ENCODE measurements at places on chromosomes 3 and 15.

DNA sequence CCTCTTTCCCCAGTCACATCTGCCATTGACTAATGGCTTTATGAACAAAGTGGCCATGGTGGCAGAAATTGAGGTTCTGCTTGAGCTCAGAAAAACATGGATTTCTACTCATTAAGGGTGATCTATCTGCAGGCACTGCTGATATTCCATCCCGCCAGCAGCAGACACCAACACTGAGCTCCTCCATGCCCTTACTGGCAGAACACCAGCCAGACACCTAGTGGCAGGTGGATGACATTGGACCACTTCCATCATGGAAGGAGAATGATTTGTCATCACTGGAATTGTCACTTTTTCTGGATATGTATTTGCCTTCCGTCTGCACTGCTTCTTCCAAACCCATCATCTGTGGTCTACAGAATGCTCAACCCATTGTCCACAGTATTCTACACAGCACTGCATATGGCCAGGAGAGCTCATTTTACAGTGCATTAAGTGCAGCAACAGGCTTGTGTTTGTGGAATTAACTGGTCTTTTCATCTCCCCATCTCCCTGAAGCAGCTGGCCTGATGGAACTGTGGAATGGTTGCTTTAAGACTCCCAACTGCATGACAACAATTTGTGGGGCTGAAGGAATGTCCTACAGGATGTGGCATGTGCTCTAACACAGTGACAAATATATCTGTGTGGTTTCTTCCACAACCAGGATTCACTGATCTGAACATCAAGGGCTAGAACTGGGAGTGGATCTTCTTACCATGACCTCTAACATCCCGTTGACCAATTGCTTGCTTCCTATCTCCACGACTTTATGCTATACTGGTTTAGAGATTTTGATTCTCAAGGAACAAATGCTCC is 103.4 kb downstream of the WNT7A start:
- no peak for DNase-seq

GRCh38 chr3:350871-351371 is 154.4 kb downstream of the CHL1 start:
- DNase-seq, result no peak

DNA sequence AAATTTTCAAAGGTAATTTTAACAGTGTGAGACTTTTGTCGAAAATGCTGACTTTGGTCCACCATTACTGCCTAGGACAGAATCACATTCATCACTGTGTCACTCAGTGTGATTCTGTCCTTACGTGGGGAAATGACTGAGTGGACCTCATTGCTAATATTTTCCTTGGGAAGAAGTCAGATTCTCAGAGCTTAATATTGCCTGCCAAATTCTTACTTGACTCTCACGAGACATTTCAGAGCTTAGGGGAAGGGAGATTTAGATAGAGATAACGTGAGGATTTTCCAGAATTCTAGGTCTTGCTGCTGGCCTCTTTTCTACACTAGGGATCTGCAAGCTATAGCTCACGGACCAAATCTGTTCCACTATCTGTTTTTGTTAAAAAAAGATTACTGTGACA is 270.4 kb downstream of the SUCLG2 start:
- no peak for DNase-seq

- no peak for DNase-seq
These were observed 3.0 kb downstream of the KNG1 start for GRCh38 chr3:186719945-186720739.

- no peak for DNase-seq
These were observed 37.9 kb downstream of the MYO5C start for GRCh38 chr15:52257734-52258062.

GRCh38 chr15:61835029-61835428 is 225.2 kb downstream of the VPS13C start:
- DNase-seq, result no peak

- no peak for DNase-seq
These were observed 397.6 kb upstream of the RGMA start for GRCh38 chr15:93486407-93487117.

- no peak for DNase-seq
These were observed 567.3 kb upstream of the ZNF385D start for GRCh38 chr3:22318325-22318724.

- DNase-seq, result no peak
These were observed 81.4 kb downstream of the FOXP1 start for GRCh38 chr3:71502066-71502625.

DNA sequence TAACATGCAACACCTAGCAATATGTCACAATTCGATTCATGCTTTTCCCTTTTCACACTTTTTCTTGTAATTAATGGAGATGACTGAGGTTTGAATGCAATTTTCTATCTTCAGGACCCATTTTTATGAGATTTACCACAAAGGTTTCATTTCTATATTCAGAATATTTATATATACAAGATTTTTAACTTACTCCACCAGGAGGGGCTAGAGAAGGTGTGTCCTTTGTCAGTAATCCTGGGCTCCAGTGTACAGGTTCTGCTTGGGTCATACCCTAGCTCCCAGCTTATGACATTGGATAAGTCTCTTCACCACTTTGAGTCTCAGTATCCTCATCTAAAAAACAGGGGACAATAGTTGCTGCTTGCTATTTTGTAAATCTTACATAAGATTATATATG is 95.7 kb upstream of the SLC24A5 start:
- no peak for DNase-seq

DNA sequence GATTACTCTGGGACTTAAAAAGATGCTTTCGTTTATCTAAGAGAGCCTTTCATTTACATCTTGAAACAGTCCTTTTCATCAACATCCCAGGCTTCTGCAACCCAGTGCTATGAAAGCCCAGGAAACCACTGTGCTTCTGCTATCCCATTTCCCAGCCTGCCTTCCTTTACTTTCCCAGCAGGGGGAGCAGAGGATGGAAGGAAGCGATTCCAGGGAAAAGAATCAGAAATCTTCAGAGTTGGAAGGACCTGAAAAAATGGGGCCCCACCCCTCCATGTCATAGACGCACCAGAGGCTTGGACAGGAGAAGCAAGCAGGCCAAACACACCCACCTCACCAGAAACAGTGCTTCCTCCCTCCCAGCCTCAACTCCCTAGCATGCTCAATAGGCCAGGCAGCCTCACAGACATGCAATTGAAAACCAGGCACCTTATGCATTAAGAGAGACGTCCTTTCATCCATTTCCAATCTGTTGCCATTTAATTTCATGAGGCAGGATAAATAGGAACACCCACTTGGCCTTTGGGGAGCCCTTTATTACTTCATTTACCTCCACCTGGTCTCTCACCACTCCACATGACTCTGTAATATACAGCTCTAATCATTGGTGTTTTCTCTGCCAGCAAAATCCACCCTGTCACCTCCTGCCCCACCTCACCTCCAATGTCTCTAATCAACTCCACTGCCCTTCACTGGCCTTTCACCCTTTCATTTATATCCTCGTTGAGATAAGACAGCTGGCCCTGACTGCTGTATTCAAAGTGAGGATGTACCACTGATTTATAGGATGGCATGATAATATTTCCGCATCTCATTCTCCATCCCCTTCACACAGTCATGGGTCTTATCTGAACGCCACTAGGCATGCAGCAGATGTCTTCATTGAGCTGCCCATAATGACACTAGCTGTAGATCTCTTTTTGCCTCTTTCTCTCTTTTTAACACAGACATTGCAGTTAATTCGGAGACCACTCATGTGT is 583.9 kb downstream of the NTRK3 start:
- no peak for DNase-seq

- no peak for DNase-seq
These were observed 915 bp upstream of the CALML4 start for GRCh38 chr15:68205954-68206539.
